ENCODE measurements at places on chromosomes 12 and 14.

DNA sequence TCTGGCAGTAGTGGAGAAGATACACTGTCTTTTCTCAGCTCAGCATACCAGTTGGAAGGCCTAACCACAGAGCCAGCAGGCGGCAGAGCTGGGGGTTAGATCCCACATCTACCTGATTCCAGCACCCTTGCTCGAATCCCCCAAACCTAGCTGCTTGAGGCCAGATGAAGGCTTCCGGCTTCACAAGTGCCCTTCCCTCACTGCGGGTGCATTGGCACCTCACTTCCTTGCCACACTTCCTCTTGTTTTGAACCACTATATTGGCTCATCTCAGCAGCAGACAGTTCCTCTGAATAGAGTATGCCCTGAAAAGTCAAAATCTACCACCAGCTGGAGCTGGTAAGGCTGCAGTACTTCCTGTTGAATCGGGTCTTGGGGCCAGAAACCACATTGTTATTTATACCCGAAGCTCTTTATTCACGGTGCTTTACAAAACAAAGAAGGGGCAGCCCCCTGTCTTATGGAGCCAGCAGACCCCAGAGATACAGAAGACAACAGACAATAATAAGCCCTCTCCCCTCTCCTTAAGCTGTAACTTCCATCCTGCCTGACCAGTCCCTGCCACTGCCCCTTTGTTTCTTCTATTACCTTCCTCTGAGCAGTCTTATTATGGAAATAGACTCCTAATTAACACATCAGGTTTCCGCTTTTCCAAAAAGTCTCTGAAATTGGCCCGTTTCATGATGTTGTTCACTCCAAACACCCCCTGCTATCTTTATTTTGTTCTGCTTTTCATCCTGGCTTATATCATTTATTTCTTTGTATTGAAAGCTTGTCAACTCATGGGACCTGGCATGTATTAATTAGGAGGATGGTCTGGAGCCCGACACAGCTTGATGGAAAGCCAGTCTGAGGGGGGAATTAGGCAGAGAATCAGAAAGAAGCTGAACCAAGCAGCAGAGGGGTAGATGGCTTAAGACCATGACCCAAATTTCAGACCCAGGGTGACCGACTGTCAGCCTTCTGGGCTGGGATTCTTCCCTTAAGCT is 233.5 kb downstream of the EFCAB11 start:
- peak; percentile 76 for DNase-seq

GRCh38 chr12:6333566-6333965 is 8.3 kb downstream of the TNFRSF1A start:
- no peak for DNase-seq

DNA sequence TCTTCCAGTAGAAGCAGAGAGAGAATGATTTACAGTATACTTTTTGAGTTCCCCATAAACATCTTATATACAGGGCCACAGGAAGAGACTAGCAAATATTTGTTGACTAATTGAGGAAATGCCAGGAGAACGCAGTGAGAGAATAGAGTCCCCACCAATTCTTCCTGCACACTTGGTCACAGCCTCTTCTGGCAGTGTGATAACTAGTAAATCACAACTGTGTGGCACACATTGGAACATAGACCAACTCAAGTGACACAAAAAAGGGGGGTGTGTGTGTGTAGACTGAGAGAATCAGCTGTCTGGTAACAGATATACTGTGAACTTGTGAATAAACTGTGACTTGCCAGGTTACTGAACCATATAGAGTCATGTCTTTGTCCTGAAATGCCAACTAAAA is 10.2 kb downstream of the PFKM start:
- DNase-seq: no peak

- no peak for DNase-seq
Observed at GRCh38 chr12:54162741-54163140, 26.0 kb downstream of the SMUG1 start.

GRCh38 chr12:4044736-4045730 is 171.8 kb upstream of the PARP11 start:
- DNase-seq: no peak

Data from T-cell (primary cell).